ENCODE measurements at places on chromosomes 12 and 14. TPM values are rescaled to one million over a fixed set of nuclear protein-coding genes. Genes with fewer than 3 reads are reported as not detected.

GRCh38 chr14:59576332-59577294 lies at the start of gene CCDC175:
CCDC175 (minus strand) TSS chr14:59576812; CDS start chr14:59576775, 37 bp downstream.
- DNase-seq, result peak; percentile 95

GRCh38 chr14:105117257-105117646 lies 51.3 kb downstream of the JAG2 start:
- DNase-seq, result no peak

- no peak for DNase-seq
These were observed 29.9 kb upstream of the YBX3 start for GRCh38 chr12:10753059-10753458.

DNA sequence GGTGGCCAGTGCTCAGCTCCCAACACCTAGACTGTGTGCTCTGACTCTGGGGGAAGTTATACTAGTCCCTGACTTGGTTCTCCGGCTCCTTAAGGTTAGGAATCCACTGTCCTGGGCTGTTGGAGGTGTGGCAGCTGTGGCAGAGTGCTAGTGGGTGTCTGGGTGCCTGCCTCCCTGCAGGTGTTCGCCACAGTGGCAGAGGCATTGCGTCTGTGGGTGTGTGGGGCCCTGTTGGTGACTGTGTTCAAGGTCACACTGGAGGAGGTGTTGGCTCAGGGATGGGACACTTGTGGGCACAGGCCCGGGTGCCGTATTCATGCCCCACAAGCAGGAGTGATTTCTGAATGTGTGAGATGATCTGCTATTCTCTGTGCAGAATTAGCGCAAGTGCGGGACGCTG lies 467.4 kb downstream of the TMEM121 start:
- DNase-seq, result no peak

DNA sequence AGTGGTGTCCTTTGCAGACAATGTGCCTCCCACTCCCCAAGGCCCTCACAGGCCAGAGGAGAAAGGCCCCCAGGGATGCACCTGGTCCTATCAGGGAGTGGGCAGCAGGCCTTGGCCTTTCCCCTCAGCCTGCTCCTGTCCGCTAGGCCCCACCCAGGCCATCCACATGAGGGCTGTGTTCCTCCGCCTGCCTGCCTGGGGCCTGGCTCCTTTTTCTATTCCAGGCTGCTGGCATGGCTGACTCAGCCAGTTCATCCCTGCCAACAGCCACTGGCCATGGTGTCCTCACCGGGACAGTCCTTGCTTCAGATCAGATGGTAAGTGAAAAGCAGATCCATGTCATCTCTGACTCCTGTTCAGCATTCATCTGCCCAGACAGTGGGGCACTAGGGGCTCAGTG lies 13.4 kb downstream of the ISM2 start:
- DNase-seq, result no peak

- no peak for DNase-seq
These were observed 508.6 kb downstream of the FLRT2 start for GRCh38 chr14:86038387-86039042.

DNA sequence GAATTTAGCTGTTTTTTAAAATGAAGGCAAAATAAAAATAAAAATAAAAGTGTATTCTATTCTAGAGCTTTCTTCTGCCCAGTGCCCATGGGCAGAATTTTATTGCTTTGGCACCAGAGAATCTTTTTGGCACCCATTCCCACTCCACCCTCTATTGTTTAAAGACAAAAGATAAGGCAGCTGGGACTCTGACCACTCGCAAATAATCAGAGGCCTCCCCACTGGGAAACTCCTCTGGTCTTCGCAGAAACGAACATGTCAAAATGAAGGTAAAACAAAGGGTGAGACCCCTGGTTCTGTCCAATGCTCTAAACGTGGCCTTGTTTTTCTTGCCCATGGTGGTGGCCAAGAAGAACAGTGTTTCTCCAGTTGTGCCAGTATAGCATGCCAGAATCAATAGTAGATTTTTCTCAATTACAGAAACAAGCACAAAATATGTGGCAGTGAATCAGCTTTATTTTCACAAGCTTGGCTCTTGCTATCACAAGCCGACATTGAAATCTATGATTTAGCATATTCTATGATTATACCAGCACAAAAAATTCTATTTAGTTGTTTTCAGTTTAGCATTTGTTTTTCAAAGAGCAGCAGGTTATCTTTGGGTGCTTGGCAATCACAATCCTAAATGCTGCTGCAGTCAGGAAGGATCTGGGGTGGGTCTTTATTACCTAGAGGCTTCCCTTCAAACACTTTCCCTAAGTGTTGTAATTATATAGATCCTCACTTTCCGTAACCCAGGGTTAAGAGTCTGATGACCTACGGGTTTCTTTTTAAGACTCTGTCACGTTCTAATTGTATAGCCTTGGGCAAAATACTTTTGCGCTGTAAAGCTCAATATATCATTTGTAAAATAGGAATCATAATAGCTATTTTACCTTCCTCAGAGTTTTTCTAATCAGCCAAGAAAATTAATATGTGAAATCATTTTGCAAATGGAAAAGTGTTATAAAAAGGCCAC lies 50.5 kb downstream of the KITLG start:
- DNase-seq, result no peak

GRCh38 chr12:120481022-120481767 lies 11.6 kb upstream of the SRSF9 start:
- no peak for DNase-seq

DNA sequence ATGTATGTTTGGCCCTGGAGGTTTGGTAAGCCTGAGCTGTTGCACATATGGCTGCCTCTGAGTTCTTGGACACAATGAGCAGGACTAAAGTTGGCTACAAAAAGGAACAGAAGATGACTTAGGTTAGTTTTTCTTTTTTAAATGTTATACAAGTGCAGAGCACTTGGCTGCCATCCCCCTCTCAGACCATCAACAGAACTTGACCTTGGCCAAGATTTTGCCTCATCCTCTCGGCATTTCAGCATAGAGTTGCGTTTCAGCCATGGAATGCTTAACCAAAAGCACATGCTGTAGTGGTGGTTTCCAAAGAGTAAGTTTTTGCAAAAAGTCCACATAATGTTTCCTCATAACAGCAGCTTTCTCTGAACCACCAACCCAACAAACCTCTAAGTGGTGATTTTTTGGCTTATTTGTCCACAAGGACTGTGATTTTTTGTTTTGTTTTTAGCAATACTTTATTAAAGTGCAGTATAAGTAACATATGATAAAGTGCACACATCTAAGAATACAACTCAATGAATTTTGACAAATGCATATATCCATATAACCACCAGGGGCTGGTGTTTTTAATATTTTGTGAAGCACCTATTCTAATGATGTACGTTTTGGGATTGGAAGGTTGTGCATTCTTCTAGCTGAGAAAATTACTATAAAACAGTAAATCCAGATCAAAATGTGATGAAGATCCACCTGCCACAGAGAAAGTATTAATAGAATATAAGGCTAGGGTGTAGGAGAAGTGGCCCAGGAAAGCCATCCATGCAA lies 12.1 kb upstream of the GALNT16 start:
- DNase-seq, result no peak

- DNase-seq, result no peak
These were observed 318.0 kb downstream of the BCAT1 start for GRCh38 chr12:24630856-24631255.

GRCh38 chr14:34075042-34075744 lies 124.3 kb upstream of the EGLN3 start:
- DNase-seq, result no peak

GRCh38 chr12:5140190-5140589 lies 96.5 kb downstream of the KCNA5 start:
- no peak for DNase-seq

- no peak for DNase-seq
These were observed 54.4 kb downstream of the EFCAB11 start for GRCh38 chr14:89899917-89900663.

DNA sequence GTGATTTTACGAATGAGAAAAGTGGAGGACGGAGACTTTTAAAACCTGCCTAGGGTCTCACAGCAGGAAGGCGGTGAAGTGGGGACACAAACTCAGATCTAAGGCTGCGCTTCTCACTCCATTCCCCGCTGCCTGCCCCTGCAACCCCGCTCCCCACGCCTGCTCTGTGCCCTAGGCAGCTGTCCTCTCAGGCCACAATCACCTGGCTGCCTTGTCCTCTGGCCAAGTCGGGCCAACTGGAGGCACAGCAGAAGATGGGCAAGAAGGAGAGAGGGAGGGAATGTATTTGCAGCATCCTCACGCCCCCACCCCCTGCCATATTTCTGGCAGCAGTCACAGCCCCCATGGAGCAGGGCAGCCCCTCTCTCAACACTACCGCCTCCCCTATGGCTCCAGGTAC lies 94.9 kb downstream of the CHGA start:
- DNase-seq, result no peak

DNA sequence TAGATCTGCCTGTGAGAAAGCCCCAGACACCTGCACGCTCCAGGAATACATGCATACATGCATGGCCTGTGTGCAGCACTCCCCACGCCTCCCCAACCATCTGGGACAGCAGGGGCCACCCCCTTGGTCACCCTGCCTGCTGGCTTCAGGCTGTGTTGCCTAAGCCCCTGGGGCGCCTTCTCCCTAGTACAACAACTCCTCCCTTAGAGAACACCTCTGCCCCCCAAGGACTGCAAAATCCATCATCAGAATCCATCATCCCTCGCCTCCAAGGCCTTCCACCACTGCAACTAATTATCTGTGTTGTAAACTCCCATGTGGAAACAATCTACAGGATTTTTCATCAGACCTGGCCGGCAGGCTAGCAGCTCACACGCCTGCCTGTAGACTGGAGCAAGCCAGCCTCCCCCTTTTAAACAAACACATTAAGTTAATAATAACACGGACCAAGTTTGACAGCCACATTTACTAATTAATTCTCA lies 36.8 kb downstream of the ZFP36L1 start:
- DNase-seq, result no peak

GRCh38 chr14:103361867-103362266 lies 23.3 kb upstream of the MARK3 start:
- no peak for DNase-seq

DNA sequence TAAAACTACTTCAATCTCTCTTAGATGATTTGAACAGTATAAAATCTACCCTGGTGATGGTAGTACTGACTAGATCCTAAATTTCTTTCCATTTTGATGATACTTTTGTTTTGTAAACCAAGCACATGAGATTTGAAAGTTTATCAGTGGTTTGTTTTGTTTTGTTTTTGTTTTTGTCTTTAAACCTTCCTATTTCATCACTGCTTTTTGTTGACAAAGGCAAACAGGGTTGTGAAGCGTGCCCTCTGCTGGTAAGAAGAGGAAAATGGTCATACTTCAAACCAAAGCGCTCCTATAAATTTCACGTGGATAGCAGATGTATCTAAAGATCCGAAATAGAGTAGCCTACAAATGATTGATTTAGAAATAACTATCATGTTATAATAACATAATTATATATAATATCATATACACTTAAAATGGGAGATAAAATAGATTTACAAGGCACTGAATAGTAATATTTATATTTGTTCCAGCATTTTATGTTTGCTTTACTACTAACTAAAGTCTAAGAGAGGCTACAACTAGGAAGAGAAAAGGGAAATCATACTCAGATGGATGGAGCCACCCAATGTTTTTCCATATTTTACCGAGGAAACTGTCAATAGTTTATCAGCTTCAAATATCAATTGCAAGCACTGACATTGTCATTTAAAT lies 254.0 kb upstream of the USP15 start:
- peak; percentile 35 for DNase-seq

GRCh38 chr14:24255931-24256711 lies 6.9 kb downstream of the TGM1 start:
- no peak for DNase-seq

- peak; percentile 82 for DNase-seq
These were observed 1.2 kb downstream of the CDK2AP1 start for GRCh38 chr12:123270214-123271000.

DNA sequence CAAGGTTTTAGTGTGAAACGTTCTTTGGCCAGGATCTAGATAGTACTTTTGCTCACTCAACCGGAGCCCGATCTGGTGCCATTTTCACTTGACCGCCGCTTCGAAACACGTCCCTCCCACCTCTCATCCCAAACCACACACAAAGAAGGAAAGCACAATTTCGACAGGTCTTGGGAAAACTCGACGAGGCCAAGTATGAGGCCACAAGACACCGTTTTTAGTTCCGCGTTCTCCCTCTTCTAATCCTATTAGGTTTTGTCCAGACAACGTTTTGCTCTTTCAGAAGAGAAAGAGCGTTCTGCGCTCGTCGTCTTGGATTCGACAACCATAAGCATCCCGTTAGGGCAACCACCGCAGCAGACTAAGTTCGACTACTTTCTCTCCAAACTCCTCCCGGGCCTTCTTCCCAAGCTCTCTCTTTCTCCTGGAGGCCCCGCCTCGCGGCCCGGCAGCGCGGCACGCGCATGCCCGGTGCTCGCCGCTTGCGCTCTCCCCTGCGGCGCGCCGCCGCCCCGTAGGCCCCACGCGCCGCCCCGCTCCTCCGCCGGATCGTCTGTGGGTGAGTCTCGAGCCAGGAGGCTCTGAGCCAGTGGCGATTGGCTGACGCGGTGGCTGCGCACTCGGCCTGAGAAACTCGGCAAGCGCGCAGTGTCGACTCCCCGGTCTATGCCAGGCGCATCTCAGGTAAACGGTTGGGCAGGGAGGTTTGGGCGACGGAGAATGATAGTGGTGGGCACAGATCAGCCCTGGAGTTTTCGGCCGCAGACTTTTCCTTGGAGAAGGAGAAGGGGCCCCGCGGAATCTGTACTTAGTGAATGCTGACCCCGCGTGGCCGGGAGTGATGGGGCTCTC lies at the start of gene MIPOL1:
MIPOL1 (plus strand) TSS at position 517 of the 852 bp plus-strand sequence. CDS start 49,952 bp downstream, outside the sequence.
- DNase-seq, result peak; percentile 93

- peak; percentile 59 for DNase-seq
These were observed at the start of gene FAM234B for GRCh38 chr12:13044002-13044905. FAM234B (plus strand) TSS chr12:13044381; CDS start chr12:13044404, 23 bp downstream.

Gene PALS1
- polyA plus RNA-seq, result 32.6 TPM

Gene WNT1
- not detected for polyA plus RNA-seq

Gene TCL1A
- polyA plus RNA-seq, result 1.7 TPM

Gene LRRC10
- polyA plus RNA-seq, result 0.09 TPM

Gene NKX2-1
- 118 TPM for polyA plus RNA-seq

Gene TDRD9
- polyA plus RNA-seq, result 1.6 TPM

Gene SIRT4
- 3.8 TPM for polyA plus RNA-seq

Gene BIN2
- 5.9 TPM for polyA plus RNA-seq

Gene SYNDIG1L
- polyA plus RNA-seq, result 0.37 TPM

Gene HVCN1
- polyA plus RNA-seq, result 18.0 TPM

Gene LTBP2
- 16.2 TPM for polyA plus RNA-seq

Gene HOXC4
- 5.2 TPM for polyA plus RNA-seq

Gene C14orf180
- polyA plus RNA-seq, result not detected

Gene MYF6
- polyA plus RNA-seq, result 0.13 TPM

Gene ZC2HC1C
- polyA plus RNA-seq, result 5.7 TPM
